ENCODE measurements at places on chromosomes 13 and 19. TPM values are rescaled to one million over a fixed set of nuclear protein-coding genes. Genes with fewer than 3 reads are reported as not detected.

Gene TINCR
- not detected for total RNA-seq

Gene CYP4F2
- total RNA-seq = not detected

GRCh38 chr13:20090349-20090748, 70.5 kb downstream of the GJA3 start:
- no peak overlapping the region for H3K4me3 ChIP-seq
- 0 out of 2 replicates have a peak, but pooled peaks cover 1% of the 10 kb centered on the region for H3K36me3 ChIP-seq
- DNase-seq = no peak
- no peaks in the 10 kb centered on the region for H3K4me1 ChIP-seq
- no peaks in the 10 kb centered on the region for H3K27me3 ChIP-seq

Gene ZNF460
- total RNA-seq = 41.9 TPM

DNA sequence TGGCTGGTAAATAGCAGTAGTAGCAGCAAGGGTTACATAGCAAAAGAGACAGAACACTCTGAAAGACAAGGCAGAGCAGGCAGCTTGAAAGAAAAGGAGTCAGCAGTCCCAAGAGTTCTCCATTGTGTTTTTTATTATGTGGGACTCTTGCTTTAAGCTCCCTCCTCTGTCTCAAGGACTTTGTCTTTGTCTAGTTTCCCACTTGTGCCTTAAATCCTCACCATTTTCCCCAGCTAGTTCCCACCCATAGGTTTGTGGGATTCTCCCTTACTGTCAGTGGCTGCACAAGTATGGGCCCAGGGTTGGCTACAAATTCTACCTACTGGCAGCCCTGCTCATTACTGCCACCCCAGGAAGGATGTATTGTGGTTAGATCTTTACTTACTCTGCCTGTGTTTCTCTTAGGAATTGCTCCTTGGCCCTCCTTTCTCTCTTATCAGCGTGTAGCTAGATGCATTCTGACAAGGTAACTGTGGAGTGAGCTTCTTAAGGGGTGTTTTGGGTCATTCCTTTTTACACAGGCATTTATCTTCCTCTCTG, 413.4 kb upstream of the PCDH9 start:
- H3K4me3 ChIP-seq = no peak overlapping the region
- H3K36me3 ChIP-seq = no peaks in the 10 kb centered on the region
- DNase-seq = no peak
- H3K4me1 ChIP-seq = no peaks in the 10 kb centered on the region
